ENCODE measurements at places on chromosomes 3 and 15. TPM values are rescaled to one million over a fixed set of nuclear protein-coding genes. Genes with fewer than 3 reads are reported as not detected.

DNA sequence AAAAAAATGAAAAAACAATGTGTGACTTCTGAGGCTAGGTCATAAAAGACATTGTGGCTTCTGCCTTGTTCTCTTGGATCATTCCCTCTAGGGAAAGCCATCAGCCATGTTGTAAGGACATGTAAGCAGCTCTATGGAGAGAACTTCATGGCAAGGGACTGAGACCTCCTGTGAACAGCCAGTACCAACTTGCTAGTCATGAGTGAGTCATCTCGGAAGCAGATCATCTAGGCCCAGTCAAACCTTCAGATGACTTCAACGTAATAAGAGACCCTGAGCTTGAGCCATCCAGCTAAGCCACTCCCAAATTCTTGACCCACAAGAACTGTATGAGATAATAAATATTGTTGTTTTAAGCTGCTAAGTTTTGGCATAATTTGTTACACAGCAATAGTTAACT lies 4.9 kb downstream of the MON1A start:
- H3K27me3 ChIP-seq, result no peaks in the 10 kb centered on the region
- no peak overlapping the region for H3K27ac ChIP-seq
- H3K4me3 ChIP-seq, result no peak overlapping the region
- H3K4me1 ChIP-seq, result peaks cover 3% of the 10 kb centered on the region
- DNase-seq, result no peak

DNA sequence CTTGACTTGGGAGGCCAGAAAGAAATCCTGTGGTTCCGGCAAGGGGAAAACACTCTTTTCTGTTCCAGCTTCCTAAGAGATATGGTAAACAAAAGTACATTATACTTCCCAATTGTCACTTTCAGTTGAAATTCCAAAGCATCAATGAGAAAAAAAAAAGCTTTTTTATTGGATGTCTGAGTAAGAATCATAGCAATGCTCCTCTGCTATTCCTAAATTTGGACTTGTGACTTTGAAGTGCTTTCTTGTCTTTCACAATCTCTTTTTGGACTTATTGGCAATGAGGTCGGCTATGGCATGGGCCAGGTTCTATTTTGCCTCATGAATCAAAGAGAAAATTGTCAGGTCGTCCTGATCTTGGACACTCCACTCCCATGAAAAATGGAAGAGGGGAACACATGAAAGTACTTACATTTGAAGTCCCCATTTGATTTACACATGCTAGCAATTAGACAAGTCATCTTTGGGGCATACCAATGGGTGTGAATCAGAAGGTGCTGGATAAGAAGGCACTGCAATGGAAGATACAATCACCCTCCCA lies 170.5 kb downstream of the GREM1 start:
- no peaks in the 10 kb centered on the region for H3K4me1 ChIP-seq
- H3K27me3 ChIP-seq, result no peaks in the 10 kb centered on the region
- DNase-seq, result no peak
- H3K4me3 ChIP-seq, result no peak overlapping the region
- no peaks in the 10 kb centered on the region for H3K36me3 ChIP-seq

DNA sequence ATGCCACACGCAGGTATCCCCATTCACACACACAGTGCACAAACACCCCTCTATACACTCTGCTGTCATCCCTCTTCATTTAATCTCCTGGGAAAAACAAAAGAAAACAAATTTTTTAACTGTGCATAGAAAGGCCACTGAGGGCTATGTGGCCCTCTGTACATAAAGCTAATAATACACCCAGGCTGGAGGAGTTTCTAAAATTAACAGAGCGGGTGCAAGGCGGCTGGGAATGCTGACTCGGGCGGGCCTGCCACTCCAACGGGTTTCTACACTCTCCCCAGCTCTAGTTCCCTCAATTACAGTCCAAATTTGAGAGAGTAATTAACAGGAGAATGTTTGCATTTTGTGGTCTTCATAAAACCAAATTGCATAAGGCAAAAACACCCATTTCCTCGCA lies 23.1 kb downstream of the HCN4 start:
- no peak overlapping the region for H3K4me3 ChIP-seq
- H3K36me3 ChIP-seq, result no peaks in the 10 kb centered on the region
- no peak for DNase-seq
- no peaks in the 10 kb centered on the region for H3K4me1 ChIP-seq
- H3K27me3 ChIP-seq, result no peaks in the 10 kb centered on the region

GATA2 gene
- 4.8 TPM for total RNA-seq

GOLGA8J gene
- not detected for total RNA-seq

Data from ovary (tissue), 10 donors.